GM23248 (cell line): ENCODE measurements at places on chromosomes 11 and 22. TPM values are rescaled to one million over a fixed set of nuclear protein-coding genes. Genes with fewer than 3 reads are reported as not detected.

GRCh38 chr11:108926841-108927577 is 262.1 kb downstream of the DDX10 start:
- no peak for DNase-seq
- H3K36me3 ChIP-seq = no peaks in the 10 kb centered on the region
- H3K4me1 ChIP-seq = peaks cover 49% of the 10 kb centered on the region

DNA sequence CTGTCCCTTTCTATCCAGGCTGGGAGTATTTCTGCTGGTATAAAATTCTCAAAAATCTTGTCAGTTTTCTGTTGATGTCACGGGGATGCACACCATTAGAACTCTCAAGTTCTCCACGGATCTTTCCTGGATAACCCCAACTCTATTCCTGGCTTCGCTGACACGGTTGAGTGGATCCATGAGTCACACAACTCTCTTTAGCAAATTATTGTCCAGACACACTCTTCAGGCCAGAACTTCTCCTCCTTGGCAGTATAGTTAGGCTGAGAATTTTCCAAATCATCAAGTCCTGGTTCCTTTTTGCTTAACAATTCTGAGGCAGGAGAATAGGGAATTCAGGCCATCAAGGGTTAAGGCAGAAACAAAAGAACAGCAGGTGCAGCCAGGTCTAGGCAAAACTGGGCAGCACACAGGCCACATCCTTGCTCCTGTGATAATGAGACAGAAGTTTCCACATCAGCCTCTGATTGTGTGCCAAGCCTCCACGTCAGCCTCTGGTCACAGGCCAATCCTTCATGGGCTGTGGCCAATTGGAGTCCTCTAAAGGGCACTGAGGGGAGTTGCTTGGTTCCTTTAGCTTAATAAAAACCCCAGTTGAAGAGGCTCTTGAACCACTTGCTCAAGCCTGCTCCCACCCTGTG is 5.7 kb upstream of the ACAT1 start:
- peaks cover 13% of the 10 kb centered on the region for H3K4me1 ChIP-seq
- DNase-seq = peak; percentile 83
- peak overlapping the region; percentile 55 for H3K27ac ChIP-seq
- H3K27me3 ChIP-seq = no peaks in the 10 kb centered on the region
- no peaks in the 10 kb centered on the region for H3K36me3 ChIP-seq

GRCh38 chr11:48064306-48064705 is 83.9 kb downstream of the PTPRJ start:
- H3K36me3 ChIP-seq = no peaks in the 10 kb centered on the region
- peaks cover 50% of the 10 kb centered on the region for H3K4me1 ChIP-seq
- peak; percentile 73 for DNase-seq
- H3K27me3 ChIP-seq = no peaks in the 10 kb centered on the region

B3GAT1 gene
- total RNA-seq = not detected in 2 replicates

GRCh38 chr11:105673089-105673488 is 63.2 kb downstream of the GRIA4 start:
- H3K36me3 ChIP-seq = no peaks in the 10 kb centered on the region
- H3K27me3 ChIP-seq = no peaks in the 10 kb centered on the region
- H3K27ac ChIP-seq = no peak overlapping the region
- no peaks in the 10 kb centered on the region for H3K4me1 ChIP-seq
- DNase-seq = peak; percentile 66

- peak; percentile 59 for DNase-seq
- H3K36me3 ChIP-seq = no peaks in the 10 kb centered on the region
- peaks cover 21% of the 10 kb centered on the region for H3K4me1 ChIP-seq
- no peak overlapping the region for H3K27ac ChIP-seq
Observed at GRCh38 chr11:64745521-64746328, 1.8 kb upstream of the RASGRP2 start.

NAALADL1 gene
- 37.7 and 40.7 TPM in 2 replicates for total RNA-seq

DNA sequence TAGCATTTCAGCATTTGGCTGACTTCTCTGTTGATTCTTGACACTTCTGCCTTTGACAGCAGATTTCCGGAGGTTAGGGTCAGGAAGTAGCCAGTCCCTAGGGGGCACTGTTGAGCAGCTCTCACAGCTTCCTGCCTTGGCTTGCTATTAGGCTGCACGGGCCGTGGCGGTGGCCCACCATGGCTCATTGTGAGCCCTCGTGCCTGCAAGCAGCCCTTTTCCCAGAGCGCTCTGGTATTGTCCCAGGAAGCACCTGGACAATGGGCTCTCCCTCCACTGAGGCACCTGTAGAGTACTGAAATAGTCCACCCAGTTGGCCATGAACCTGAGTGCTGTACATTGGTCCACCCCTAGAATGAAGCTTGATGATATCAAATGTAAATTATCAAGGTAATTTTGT is 100.2 kb upstream of the GAL start:
- H3K4me1 ChIP-seq = peaks cover 19% of the 10 kb centered on the region
- peaks cover 30% of the 10 kb centered on the region for H3K36me3 ChIP-seq
- H3K27ac ChIP-seq = no peak overlapping the region
- H3K27me3 ChIP-seq = no peaks in the 10 kb centered on the region
- no peak overlapping the region for H3K4me3 ChIP-seq
- peak; percentile 37 for DNase-seq

DNA sequence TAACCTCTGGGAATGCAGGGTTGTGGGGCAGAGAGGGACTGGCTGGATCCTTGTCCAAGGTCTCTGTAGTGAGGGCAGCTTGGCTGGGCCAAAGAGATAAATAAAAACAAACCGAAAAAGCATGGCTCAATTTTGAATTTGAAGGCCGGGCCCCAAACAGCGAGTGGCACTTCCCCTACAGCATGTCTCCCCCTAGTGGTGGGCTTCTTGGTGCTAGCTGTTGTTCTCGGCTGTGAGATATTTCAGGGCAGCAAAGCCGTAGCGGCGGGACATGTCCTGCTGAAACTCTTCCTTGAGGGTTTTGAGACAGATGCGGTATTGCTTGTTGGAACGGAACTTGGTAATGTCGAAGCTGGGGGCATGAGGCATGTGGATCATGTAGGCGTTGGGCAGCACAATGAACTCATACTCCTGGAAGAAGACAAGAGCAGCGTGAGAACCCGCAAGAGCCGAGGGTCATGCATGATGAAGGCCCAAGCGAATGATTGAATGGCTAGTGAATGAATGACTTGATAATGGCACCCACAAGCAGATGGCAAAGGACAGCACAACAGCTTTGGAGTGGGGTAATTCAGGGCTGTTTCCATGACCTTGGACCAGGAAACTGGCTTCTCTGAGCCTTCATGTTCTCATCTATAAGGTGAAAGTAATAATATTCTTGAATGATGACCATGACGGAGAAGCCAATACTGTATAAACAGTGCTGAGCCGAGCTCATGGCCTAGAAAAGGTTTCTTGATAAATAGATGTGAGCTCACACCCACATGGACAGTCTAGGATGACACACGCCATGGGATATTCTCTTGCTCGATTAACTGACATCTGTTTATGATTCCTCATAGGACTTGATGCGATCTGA is 216.3 kb upstream of the SYN3 start:
- no peaks in the 10 kb centered on the region for H3K27me3 ChIP-seq
- H3K36me3 ChIP-seq = no peaks in the 10 kb centered on the region
- H3K4me3 ChIP-seq = no peak overlapping the region

- no peak for DNase-seq
- H3K27me3 ChIP-seq = no peaks in the 10 kb centered on the region
- no peak overlapping the region for H3K4me3 ChIP-seq
- no peak overlapping the region for H3K27ac ChIP-seq
- peaks cover 28% of the 10 kb centered on the region for H3K4me1 ChIP-seq
- no peaks in the 10 kb centered on the region for H3K36me3 ChIP-seq
Observed at GRCh38 chr11:72741849-72742512, 10.2 kb downstream of the ARAP1 start.

TEX12 gene
- total RNA-seq = 0.51 and 2.2 TPM in 2 replicates

YWHAH gene
- total RNA-seq = 148 and 168 TPM in 2 replicates

DNA sequence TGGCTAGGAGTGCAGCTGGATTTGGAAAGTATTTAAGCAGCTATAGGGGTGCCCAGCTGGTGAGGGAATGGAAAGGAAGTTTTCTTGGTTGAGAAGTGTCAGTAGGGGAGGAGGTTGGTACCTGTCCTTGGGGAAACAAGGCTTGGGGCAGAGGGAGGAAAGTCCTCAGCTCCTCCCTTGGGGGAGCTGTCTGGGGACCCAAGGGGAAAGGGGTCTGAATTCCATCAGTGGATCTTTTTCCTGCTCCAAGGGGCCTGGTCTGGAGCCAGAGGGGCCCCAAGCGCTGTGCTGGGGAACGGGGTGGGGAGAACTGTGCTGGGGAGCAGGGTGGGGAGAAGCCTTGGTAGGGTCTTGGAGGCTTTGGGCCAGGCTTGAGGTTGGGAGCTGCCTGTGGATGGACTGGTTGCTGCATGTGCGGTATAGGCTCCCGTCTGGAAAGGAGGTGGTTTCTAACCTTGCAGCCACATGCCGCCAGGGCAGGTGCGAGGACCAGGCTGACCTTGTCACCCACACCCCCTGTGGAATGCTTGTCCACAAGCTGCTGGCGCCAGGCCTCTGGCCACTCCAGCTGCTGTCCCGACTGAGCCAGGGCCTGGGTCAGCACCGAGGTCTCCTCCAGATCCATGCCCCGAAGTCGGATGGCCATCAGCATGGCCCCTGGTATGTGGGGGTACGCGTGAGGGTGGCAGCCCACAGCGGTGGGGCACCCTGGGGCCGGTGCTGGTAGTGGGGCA is 963 bp downstream of the TYMP start:
- no peaks in the 10 kb centered on the region for H3K36me3 ChIP-seq
- H3K4me1 ChIP-seq = no peaks in the 10 kb centered on the region
- peak overlapping the region; percentile 81 for H3K4me3 ChIP-seq
- 0 out of 2 replicates have a peak overlapping the region, but pooled peaks have one; percentile 15 for H3K27ac ChIP-seq
- DNase-seq = no peak

DNA sequence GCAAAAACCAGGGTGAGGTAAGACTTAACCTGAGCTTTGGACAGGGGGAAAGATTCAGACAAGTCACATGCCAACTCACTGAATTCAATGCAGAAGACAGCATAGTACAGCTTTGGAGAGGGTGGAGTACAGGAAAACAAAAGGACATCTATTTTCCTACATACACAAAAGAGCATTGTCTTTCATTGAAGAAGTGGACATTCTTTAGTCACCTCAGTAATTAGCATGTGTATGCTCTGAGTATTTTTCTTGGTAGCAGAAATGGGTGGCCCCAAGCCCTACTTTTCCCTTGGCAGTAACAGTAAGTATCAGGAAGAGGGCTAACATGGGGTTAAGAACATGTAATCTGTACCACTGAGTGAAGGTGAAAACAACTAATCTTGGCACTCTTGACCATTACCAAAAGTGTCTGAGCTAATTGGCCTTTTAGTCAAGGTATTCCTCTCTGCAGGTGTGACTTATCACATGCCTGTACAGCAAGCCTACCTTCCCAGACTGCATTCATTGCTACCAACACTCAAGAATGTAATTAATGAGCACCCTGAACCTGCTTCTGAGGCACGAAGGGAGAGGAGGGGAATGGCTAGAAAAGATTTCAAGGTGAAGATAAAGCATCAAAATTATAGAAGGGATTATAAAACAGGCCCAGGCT is 33.9 kb downstream of the SYTL2 start:
- H3K27ac ChIP-seq = no peak overlapping the region
- no peak overlapping the region for H3K4me3 ChIP-seq
- H3K36me3 ChIP-seq = no peaks in the 10 kb centered on the region
- no peak for DNase-seq
- peaks cover 10% of the 10 kb centered on the region for H3K4me1 ChIP-seq

PACSIN3 gene
- 13.6 and 17.5 TPM in 2 replicates for total RNA-seq

PGA5 gene
- total RNA-seq = not detected in 2 replicates

DNA sequence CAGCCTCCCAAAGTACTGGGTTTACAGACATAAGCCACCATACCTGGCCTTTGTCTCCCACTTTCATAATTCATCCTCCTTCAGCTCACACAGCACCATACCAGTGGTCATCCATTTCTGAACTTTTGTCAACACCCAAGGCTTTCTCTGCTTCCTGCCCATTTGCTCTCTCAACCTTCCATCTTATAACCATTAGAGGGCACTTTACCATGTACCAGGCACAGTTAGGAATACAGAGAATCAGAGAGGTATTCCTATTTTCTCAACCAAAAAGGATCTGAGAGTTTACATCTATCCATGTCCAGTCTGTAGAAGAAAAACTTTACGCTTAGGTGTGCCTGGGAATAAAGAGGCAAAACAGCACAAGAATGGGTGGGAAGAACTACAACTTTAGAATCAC is 397.6 kb downstream of the BUD13 start:
- no peak overlapping the region for H3K27ac ChIP-seq
- no peak overlapping the region for H3K4me3 ChIP-seq
- H3K36me3 ChIP-seq = no peaks in the 10 kb centered on the region
- H3K27me3 ChIP-seq = no peaks in the 10 kb centered on the region
- no peaks in the 10 kb centered on the region for H3K4me1 ChIP-seq

GRCh38 chr11:107830915-107831540 is 27.6 kb downstream of the SLC35F2 start:
- no peaks in the 10 kb centered on the region for H3K4me1 ChIP-seq
- H3K27me3 ChIP-seq = no peaks in the 10 kb centered on the region
- H3K4me3 ChIP-seq = no peak overlapping the region
- no peak for DNase-seq
- H3K36me3 ChIP-seq = no peaks in the 10 kb centered on the region

GRCh38 chr11:31986201-31986889 is 104.5 kb upstream of the RCN1 start:
- peaks cover 49% of the 10 kb centered on the region for H3K27me3 ChIP-seq
- no peaks in the 10 kb centered on the region for H3K36me3 ChIP-seq
- no peak overlapping the region for H3K4me3 ChIP-seq
- 0 out of 2 replicates have a peak, but pooled peaks cover 3% of the 10 kb centered on the region for H3K4me1 ChIP-seq

DNA sequence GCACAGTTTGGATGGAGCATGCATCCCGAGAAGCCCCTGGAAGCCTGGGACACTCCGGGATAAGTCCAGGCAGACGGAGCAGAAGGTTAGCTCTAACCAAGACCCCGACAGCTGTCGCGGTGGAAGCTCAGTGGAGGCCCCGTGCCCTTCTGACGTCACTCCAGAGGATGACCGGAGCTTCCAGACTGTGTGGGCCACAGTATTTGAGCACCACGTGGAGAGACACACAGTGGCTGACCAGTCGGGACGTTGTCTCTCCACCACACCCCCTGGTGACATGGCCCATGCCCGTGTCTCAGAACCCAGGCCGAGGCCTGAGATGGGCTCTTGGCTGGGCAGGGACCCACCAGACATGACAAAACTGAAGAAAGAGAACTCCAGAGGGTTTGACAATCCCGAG is 86.3 kb downstream of the KIAA1671 start:
- H3K4me1 ChIP-seq = no peaks in the 10 kb centered on the region
- H3K27me3 ChIP-seq = 0 out of 2 replicates have a peak, but pooled peaks cover 1% of the 10 kb centered on the region
- no peaks in the 10 kb centered on the region for H3K36me3 ChIP-seq
- DNase-seq = no peak

DNA sequence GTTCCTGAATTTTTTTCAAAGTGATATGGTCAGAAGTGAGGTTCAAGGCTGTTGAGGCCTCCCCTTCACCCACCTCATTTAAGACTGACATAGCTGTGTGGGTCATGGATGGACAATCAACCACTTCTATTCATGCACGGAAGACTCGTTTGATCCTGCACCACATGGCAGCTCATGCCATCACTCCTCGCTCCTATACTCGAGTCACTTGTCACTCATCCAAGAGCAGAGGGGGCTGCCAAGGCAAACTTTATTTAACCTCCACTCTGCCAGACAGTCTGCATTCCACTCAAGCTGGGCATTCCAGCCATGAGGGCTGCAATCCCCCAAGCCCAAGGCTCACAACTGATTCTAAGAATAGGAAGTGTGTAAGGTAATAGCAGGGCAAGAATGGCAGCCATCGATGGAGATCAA is 34.1 kb downstream of the SNX19 start:
- no peaks in the 10 kb centered on the region for H3K4me1 ChIP-seq
- no peak for DNase-seq
- H3K36me3 ChIP-seq = peaks cover 70% of the 10 kb centered on the region
- H3K27ac ChIP-seq = no peak overlapping the region
- H3K4me3 ChIP-seq = no peak overlapping the region

GRCh38 chr11:15976433-15977045 is 379.8 kb downstream of the SOX6 start:
- no peaks in the 10 kb centered on the region for H3K4me1 ChIP-seq
- H3K27ac ChIP-seq = no peak overlapping the region
- H3K36me3 ChIP-seq = no peaks in the 10 kb centered on the region
- H3K4me3 ChIP-seq = no peak overlapping the region
- H3K27me3 ChIP-seq = peaks cover 9% of the 10 kb centered on the region
- peak; percentile 22 for DNase-seq

PGR gene
- total RNA-seq = not detected in 2 replicates
